ENCODE measurements at places on chromosomes 12 and 14.

GRCh38 chr12:55407866-55408265, 7.5 kb downstream of the OR6C65 start:
- no peak for DNase-seq

DNA sequence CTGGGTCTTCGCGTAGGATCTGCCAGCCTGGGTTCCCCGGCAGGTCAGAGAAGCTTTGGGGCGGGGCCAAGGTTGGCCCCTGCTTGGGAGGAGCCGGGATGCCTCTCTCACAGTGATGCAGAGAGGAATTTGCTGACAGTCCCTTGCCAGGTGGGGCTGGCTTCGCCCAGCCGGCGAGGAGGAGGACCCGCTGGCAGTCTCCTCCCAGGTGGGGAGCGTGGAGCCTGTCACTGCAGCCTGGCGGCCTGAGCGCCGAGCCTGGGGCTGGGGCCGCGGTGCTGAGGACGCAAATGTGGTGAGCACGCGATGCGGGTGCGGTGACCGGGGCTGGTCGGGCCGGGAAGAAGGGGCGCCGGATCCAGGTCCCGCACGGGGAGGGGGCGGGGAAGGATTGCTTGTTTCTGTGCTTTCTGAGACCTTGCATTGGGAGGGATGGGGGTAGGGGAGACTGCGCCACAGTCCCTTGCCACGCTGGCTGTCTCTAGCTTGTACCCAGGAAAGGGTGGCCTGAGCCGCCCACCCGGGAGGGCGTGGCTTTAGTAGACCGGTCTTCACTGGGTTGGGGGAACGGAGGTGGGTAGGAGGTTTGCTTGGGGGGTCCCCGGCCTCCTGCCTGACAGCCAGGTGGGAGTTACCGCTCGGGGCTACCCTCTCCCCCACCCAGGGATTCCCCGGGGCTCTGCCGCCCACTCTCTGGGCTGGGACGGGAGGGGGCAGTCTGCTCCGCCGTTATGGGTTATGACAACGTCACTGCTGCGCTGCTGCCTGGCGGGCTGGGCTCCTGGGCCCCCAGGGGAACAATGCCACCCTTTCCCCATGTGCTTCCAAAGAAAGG, at the start of gene TMEM63C:
TSS of gene TMEM63C (plus strand) at position 196 of the 835 bp plus-strand sequence. CDS start 37,016 bp downstream, outside the sequence.
- peak; percentile 53 for DNase-seq

DNA sequence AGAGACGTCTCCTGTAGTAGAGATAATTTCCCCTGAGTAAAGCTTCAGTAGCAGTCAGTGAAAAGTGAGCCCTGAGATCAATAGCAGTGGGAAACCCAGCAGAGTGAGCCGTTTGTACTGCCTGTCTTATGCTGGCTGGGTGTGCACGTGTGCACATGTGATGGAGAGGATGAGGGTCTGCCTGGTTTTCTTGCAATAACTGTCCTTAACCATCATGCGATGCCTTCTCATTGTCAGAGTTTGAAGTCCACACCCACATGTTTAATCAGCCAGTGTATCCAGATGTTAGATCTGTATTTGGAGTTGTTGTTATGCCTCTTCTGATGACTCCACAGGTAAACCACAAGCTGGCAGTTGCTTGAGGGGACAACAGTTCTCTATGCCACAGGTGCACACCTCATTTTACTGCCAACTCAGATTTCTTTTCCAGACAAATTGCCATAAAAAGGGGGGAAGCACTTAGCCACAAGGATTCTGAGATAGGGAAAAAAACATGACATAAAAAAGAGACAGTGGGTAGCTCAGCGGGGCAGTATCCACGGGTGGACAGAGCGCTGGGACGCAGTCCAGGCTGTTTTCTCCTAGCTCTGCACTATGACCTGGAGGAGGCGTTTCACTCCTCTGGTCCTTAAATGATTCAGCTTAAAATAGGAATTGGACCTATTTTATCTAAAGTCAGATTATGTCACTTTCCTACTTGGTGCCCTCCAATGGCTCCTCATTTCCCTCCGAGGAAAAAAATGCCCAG, 192.3 kb downstream of the ANO6 start:
- no peak for DNase-seq

- no peak for DNase-seq
Measured at GRCh38 chr12:49440035-49440434, 72.8 kb downstream of the SPATS2 start.

DNA sequence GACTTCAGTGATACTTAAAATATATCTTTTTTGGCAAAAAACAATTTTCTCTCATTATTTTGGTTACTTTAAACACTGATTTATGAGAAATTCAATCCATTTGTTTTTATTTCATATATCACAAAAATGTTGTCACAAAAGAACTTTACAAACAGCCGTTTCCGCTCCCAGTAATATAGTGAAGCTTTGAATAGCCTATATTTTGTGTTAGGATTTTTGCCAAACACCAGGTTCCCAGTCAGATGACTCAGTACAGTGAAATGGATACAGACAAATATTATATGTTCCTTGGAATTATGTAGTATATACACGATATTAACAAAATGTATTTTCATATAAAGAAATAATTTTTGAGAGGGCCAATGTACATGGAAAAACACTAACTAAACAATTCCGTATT, 411.1 kb downstream of the CCER1 start:
- DNase-seq = no peak
